ENCODE measurements at places on chromosomes 6 and 20.

DNA sequence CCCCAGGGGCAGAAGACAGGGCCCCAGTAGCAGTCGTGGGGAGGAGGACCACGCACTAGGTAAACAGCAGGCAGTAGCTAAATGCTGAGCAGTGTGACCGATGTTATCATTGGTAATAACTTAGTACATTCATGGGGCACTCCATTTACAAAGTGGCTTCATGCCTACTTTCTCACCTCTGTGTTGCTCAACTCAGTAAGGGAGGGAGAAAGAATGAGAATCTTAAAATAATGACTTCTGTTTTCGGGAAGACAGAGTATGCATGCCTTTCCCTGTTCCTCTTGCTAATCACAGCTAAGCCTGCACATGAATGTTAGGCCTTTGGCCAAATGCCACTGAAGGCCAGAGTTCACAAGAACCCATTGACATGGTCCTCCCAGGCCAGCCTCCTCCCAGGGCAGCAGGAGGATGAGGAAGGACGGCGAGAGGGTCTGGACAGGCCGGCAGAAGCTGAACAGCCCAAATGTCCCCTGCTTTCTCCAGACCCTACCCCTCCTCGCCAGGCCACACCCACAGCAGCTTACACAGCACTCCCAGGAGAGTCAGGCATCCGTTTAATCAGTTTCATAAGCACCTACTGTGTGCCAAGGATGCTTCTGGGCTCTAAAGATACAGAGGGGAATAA lies 183.4 kb downstream of the ANKRD60 start:
- no peak for DNase-seq

DNA sequence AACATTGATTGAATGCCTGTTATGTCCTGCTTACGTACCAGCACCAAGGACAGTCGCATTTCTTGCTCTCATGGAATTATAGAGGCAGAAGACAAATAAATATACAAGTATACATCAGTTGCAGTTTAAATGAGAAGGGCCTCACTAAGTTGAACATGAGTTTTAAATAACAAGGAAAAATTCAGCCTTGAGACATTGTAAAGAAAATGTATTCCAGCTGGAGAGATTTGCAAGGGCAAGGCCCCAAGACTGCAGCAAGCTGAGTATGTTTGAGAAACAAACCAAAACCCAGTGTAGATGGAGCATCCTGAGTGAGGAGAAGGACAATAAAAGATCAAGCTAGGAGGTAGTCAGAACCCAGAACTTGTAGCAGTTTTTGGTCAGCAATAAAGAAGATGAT lies 123.2 kb upstream of the BMP5 start:
- DNase-seq: no peak

- no peak for DNase-seq
These were observed at the start of gene PRELID3B for GRCh38 chr20:59042151-59042795. TSS of gene PRELID3B (minus strand) at chr20:59042786. CDS start at chr20:59042730, 56 bp downstream.

DNA sequence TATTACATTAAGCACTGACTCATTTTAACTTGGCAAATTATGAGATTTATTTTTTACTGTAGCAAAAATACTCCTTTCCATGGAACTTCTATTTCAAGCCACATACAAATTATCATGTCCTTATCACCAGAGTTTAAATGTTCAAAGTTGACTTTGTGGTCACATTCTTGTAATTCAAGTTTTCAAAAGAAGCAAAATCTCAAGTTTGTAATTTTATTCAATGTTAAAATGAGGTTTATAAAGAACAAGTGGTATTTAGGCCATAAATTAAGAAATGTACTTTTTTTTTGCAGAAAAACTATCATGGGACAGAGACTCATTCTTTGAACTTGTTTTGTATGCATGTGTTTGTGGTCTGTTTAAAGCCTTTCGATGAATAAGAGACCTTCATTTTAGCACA lies 811.5 kb downstream of the TENT5A start:
- DNase-seq: no peak

GRCh38 chr20:50691573-50692551 lies 520 bp upstream of the RIPOR3 start:
- DNase-seq: no peak

DNA sequence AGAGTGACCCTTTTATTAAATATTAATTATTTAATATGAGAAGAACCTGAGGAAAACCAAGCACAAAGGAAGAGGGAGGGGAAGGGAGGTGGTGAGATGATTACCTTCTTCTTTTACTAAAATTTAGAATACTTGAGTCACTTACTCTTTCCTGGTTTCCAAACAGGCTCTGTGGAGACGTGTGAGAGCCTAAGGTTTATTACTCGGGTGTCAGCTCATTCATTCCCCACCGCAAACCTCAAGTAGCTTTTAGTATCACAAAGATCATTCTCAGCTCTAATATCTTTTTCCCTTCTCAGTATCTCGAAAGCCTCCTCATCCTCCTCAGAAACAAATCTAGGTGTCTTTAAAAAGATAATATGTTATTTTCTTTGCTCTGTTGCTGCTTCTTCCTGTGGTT lies 497.2 kb upstream of the JARID2 start:
- no peak for DNase-seq

DNA sequence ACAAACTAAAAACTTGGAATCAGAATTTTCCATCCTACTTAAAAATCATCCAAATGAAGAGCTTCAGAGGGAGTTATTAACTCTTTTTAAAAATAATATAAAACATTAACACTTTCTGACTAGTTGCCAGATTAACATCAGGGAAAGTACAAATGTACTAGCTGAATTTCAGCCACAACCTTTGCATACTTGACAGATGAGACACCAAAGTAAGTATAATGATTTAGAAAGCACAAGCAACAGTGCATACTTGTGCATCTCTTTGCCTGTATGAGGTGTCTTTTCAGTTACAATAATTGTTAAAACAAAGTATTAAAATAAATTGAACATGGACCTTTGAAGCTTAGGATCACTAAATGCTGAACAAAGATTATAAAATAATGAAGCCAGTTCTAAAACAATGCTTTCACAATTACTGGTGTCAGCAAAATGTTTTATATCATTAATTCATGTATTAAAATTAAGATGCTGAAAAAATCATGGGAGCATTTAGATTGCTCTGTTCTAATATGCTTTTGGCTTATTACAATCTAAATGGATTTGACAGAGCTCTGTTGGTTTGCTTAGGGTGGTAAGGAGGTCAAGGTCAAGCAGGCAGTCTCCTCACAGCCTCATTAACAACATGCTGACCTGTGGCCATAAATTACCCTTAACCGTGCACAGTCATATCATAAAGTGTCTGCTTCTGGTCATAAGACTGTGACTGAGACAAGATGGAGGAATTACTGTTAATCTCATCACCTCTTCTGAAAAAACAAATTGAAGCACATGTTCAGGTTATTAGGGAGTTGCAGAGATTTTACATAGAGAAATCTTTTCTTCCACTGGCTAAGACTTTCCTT lies 15.1 kb downstream of the RNF217 start:
- no peak for DNase-seq

- no peak for DNase-seq
These were observed 13.3 kb downstream of the DNMT3B start for GRCh38 chr20:32775336-32775991.

DNA sequence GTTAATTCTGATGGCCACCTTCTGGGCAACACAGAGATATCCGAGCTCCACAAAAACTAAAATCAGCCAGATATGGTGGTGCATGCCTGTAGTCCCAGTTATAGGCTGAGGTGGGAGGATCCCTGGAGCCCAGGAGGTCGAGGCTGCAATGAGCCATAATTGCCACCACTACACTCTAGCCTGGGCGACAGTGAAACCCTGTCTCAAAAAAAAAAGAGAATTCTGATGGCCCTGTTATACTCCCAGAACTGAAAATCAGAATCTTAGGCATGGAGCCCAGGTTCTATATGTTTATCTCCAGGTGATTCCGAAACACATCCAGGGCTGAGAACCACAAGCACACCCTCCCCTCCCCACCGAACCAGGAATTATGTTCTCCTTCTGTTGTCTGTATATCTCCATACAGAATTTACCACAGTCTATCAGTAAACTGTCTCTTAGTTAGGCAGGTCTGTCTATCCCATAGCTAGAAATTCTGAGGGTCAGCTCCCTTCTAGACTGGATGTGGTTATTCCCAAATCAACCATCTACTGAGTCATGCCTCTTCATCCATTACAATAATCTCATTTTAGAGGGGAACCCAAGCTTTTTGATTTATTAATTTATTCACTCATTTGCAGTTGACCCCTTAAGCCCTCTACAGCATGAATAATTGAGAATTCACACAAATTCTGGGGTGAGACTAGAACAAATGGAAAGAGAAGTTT lies 24.8 kb upstream of the CCND3 start:
- no peak for DNase-seq

DNA sequence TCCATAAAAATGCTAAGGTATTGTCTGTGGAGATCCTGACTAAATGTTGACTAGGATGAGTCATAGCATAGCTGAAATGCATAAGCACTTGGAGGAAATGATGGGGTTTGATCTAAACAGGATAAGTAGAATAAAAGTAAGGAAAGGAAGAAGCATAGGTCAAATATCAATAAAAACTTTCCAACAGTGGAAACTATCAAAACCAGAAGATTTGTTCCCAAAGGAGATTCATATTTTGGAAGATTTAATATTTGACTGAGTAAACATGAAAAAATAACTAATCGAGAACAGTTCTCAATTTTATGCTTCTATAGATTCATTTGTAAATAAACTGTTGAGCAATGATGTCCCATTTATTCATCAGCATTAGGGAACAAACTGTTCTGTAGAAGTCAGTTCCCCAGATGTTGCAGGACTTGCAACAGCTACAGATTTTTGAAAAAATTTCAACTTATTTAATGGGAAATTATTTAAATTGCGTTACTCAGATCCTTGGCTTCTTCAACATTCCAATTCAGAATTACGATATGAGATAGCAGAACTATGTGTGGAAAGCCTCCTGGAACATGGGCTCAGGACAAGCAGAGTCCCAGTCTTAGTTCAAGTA lies 133.7 kb upstream of the TBX18 start:
- no peak for DNase-seq

- DNase-seq: no peak
These were observed 64.0 kb downstream of the CDYL start for GRCh38 chr6:4840169-4840568.

- DNase-seq: no peak
These were observed 104.5 kb downstream of the NOL4L start for GRCh38 chr20:32480371-32481241.

GRCh38 chr6:7341989-7342742 lies 29.2 kb upstream of the SSR1 start:
- no peak for DNase-seq

GRCh38 chr6:9515633-9516606 lies 899.0 kb downstream of the TFAP2A start:
- DNase-seq: no peak

DNA sequence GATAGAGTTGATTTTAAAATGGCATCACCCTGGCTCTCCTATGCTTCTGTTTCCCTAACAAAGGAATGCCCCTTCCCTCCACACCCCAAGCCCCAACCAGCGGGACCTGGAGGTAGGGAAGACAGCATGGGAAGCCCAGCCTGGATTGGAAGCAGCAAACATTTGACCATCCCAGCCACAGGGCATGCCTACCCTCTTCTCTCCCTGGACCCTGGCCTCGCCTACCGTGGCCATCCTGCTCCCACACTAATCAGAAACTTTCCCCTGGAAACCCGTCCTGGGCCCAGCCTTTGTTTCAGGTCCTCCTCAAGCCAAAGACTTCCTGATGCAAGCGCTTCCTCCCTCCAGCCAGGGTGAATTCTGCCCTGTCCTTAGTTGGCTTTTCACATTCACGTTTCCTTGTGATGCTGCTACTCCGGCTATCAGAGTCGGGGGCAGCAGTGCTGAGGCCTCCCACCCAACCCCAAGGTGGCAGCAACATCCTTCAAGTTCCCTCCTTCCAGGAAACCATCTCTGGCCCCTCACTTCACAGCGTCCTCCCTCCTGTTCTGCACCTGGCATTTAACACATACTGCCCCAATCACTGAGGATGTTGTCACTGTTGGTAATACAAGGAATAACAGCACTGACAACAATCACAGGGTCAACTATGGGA lies 18.2 kb upstream of the ANGPT4 start:
- no peak for DNase-seq

- no peak for DNase-seq
These were observed 29.2 kb downstream of the FARS2 start for GRCh38 chr6:5290500-5290899.

- DNase-seq: no peak
These were observed 36.5 kb downstream of the ENPP1 start for GRCh38 chr6:131844243-131844841.

DNA sequence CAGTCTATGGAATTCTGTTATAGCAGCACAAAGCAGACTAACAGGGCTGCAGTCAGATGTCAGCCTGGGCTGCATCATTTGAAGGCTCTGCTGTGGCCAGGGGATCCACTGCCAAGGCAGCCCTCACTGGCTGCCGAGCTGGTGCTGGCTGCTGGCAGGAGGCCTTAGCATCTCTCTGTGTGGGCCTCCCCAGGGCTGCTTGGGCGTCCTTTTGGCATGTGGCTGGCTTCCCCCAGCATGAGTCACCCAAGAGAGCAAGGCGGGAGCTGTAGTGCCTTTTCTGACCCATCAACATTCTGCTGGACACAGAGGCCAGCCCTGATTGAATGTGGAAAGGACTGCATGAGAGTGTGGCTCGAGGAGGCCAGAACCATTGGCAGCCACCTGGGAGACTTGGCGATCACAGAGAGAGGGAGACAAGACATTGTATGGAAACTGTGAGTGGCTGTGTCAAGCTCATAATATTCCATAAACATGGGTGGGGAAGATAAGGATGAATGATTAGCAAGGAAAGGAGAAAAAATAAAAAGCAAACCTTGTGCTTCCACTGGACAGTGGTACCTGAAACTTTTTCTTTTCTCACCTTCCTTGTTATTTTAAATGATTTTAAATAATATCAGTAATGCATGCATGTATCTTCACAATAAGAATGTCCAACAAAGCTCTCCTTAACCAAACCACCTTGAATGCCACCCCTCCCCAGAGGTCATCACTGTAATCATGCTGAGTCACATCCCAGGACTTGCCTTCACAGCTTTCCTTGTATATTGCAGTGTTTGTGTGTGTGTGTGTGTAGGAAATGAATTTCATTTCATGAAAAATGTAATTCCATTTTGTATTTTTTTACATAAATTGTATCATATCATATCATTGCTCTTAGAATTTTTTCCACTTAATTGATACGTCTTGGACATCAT lies 55.0 kb upstream of the VSX1 start:
- DNase-seq: peak; percentile 82

- DNase-seq: no peak
These were observed 9.8 kb downstream of the RIMS4 start for GRCh38 chr20:44800391-44801046.

All from thoracic aorta (tissue), 2 donors.